Thoracic aorta (tissue), 2 donors: ENCODE measurements at places on chromosomes 4 and X. TPM values are rescaled to one million over a fixed set of nuclear protein-coding genes. Genes with fewer than 3 reads are reported as not detected.
A peak's percentile ranks its signal among the peaks of the same experiment; 100 is the strongest.

TCEAL2 gene
- total RNA-seq, result 10.3 TPM

SASH3 gene
- total RNA-seq, result 16.2 TPM

HMX1 gene
- not detected for total RNA-seq

GRCh38 chrX:153644356-153645125 lies 2.5 kb upstream of the DUSP9 start:
- no peaks in the 10 kb centered on the region for H3K27me3 ChIP-seq
- no peak for DNase-seq
- H3K27ac ChIP-seq, result no peak overlapping the region
- H3K4me3 ChIP-seq, result no peak overlapping the region
- no peaks in the 10 kb centered on the region for H3K36me3 ChIP-seq

- H3K27ac ChIP-seq, result no peak overlapping the region
- no peak for DNase-seq
- H3K27me3 ChIP-seq, result no peaks in the 10 kb centered on the region
Observed at GRCh38 chrX:95536111-95536510, 1148.5 kb upstream of the DIAPH2 start.

- no peaks in the 10 kb centered on the region for H3K36me3 ChIP-seq
- no peak overlapping the region for H3K27ac ChIP-seq
- H3K4me3 ChIP-seq, result peak overlapping the region; percentile 68
Observed at GRCh38 chrX:103464072-103464773, 55.1 kb downstream of the RAB40A start.

DNA sequence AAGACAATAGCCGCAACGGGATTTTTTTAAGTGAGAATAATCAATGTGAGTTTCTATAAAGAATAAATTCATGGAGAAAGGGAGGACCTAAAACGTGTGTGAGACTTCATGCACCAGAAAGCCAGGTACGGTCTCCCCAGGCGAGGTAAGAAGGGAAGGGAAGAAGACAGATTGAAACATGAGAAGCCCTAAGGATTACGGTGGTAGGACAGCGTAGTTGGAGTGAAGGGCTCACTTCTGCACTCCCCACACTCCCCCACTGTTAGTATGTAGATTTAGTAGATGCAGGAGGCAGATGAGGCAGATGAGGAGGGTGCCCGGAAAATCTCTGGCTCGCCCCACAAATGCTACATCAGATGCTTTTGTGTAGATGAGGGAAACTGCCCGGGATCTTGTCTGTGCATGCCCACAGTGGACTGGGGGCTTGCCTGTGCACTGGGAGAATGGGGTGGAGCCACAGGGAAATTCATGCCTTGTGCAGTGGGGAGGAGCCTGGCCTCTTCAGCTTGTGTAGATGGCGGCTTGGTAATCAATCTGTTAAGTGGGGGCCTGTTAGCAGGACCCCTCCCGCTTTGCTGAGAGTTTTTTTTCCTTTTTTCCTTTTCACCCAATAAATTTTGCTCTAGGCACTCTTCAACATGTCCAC lies 1544.5 kb upstream of the TENM3 start:
- H3K4me1 ChIP-seq, result no peaks in the 10 kb centered on the region
- no peak overlapping the region for H3K27ac ChIP-seq
- no peaks in the 10 kb centered on the region for H3K36me3 ChIP-seq

DNA sequence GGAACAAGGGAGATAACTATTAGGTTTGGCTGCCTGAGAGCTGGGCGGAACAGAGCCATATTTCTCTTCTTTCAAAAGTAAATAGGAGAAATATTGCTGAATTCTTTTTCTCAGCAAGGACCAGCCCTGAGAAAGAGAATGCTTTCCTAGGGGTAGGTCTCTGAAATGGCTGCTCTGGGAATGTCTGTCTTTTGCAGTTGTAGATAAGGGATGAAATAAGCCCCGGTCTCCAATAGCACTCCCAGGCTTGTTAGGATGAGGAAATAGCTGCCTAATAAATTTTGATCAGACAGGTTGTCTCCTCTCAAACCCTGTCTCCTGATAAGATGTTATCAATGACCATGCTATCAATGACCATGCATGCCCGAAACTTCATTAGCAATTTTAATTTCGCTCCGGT lies 207.8 kb upstream of the KIT start:
- no peak overlapping the region for H3K27ac ChIP-seq
- H3K27me3 ChIP-seq, result no peaks in the 10 kb centered on the region
- H3K36me3 ChIP-seq, result no peaks in the 10 kb centered on the region
- no peaks in the 10 kb centered on the region for H3K4me1 ChIP-seq
- no peak overlapping the region for H3K4me3 ChIP-seq

- no peak for DNase-seq
- H3K4me1 ChIP-seq, result no peaks in the 10 kb centered on the region
- no peak overlapping the region for H3K27ac ChIP-seq
- no peak overlapping the region for H3K4me3 ChIP-seq
- no peaks in the 10 kb centered on the region for H3K27me3 ChIP-seq
- H3K36me3 ChIP-seq, result no peaks in the 10 kb centered on the region
Observed at GRCh38 chrX:129115104-129115503, 408.2 kb downstream of the SMARCA1 start.

GRCh38 chrX:96224279-96224678 lies 460.4 kb upstream of the DIAPH2 start:
- H3K27ac ChIP-seq, result no peak overlapping the region
- no peaks in the 10 kb centered on the region for H3K4me1 ChIP-seq
- no peaks in the 10 kb centered on the region for H3K27me3 ChIP-seq
- H3K4me3 ChIP-seq, result no peak overlapping the region
- no peak for DNase-seq

DNA sequence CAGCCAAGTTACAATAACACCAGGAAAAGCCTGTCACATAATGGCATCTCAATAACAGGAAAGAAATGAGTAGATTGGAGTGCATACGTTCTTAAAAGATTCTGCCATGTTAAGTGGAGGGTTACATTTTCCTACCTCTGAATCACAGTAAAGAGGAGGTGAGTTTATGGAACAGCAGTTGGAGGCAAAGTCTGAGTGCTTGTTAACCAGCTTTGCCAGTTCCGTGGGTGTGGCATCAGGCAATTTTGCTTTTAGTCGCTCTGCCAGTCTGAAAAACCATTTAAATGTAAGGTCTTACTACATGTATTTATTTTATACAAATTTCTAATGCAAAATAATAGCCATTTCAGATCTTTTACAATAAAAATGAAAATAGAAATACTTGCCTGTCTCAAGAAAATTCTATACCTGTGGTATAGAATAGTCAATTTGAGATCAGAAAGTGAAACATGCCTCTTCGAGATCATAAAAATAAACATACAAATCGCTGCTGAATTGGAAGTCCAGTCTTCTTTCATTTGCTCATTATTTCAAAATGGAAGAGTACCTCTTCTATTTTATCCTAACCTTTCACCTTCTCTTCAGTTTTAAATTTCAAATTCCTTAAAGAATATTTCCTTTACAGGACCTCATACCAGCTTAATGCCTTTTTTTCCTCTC lies 31.4 kb downstream of the GC start:
- no peaks in the 10 kb centered on the region for H3K4me1 ChIP-seq
- H3K4me3 ChIP-seq, result no peak overlapping the region
- DNase-seq, result no peak
- no peak overlapping the region for H3K27ac ChIP-seq

DNA sequence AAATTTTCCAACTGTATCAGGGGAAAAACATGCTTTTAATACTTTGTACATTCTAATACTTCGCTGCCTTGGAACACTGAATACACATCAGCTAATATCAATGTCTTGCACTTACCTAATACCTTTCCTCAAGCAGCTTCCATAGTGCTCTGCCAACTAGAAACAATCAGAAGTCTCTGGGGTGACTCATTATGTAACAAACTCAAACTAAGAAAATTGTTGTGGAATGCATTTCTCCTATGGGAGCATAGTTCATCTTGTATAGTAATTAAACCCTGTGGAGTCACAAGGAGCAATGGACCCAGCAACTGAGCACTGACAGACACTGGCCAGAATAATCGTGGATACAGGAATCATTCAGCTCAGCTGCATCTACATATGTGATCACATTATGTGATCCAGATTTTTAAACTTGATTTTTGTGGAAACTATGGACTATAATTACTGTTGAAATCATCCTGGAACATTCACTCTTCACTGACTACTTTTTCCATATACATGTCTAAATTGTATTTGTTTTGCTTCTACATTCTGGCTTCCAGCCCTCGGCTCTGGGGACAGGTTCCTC lies 496.9 kb downstream of the TMA16 start:
- no peaks in the 10 kb centered on the region for H3K4me1 ChIP-seq
- no peak for DNase-seq
- no peak overlapping the region for H3K4me3 ChIP-seq
- H3K36me3 ChIP-seq, result no peaks in the 10 kb centered on the region
- no peaks in the 10 kb centered on the region for H3K27me3 ChIP-seq
- H3K27ac ChIP-seq, result no peak overlapping the region
